ENCODE measurements at places on chromosomes 3 and 15. TPM values are rescaled to one million over a fixed set of nuclear protein-coding genes. Genes with fewer than 3 reads are reported as not detected.

Gene ALS2CL
- 0.11 TPM for polyA plus RNA-seq

Gene ISY1
- 23.3 TPM for polyA plus RNA-seq

Gene SPINK8
- not detected for polyA plus RNA-seq

Gene TGM5
- not detected for polyA plus RNA-seq

Gene CADM2
- 4.2 TPM for polyA plus RNA-seq

Gene TTC23
- 6.2 TPM for polyA plus RNA-seq

Gene RHOV
- 2.8 TPM for polyA plus RNA-seq

Gene IMPG2
- polyA plus RNA-seq = 5.2 TPM

Gene SLC6A20
- polyA plus RNA-seq = not detected

Gene IVD
- polyA plus RNA-seq = 36.1 TPM

Gene ESYT3
- 0.80 TPM for polyA plus RNA-seq

Gene ASTE1
- 2.0 TPM for polyA plus RNA-seq

Gene LRRC49
- 141 TPM for polyA plus RNA-seq

Gene LYZL4
- not detected for polyA plus RNA-seq

Gene WDR5B
- polyA plus RNA-seq = 6.9 TPM

Gene CX3CR1
- polyA plus RNA-seq = not detected

Gene SYNPR
- 2.0 TPM for polyA plus RNA-seq

Gene FSIP1
- 3.8 TPM for polyA plus RNA-seq

Gene ATP10A
- not detected for polyA plus RNA-seq

Gene ISL2
- not detected for polyA plus RNA-seq

Gene OR5K2
- polyA plus RNA-seq = not detected

Gene TEX55
- not detected for polyA plus RNA-seq

Gene CLDN16
- not detected for polyA plus RNA-seq

Gene APOD
- polyA plus RNA-seq = not detected

Gene LEKR1
- polyA plus RNA-seq = 0.14 TPM

Gene MEGF11
- polyA plus RNA-seq = 0.18 TPM

Gene SH2D7
- not detected for polyA plus RNA-seq

Gene IQCH
- polyA plus RNA-seq = 8.4 TPM

Gene TGM4
- not detected for polyA plus RNA-seq

Gene RARRES1
- not detected for polyA plus RNA-seq

Gene LIPC
- polyA plus RNA-seq = not detected

Gene SYNM
- polyA plus RNA-seq = 7.2 TPM

Gene P2RY14
- polyA plus RNA-seq = not detected

Gene CTXN2
- polyA plus RNA-seq = 0.69 TPM

Gene CPNE9
- polyA plus RNA-seq = 0.32 TPM

Gene ADGRG7
- not detected for polyA plus RNA-seq

Gene A4GNT
- not detected for polyA plus RNA-seq

Gene NMB
- polyA plus RNA-seq = 3.0 TPM

Gene CFAP20DC
- polyA plus RNA-seq = not detected

Gene ANKDD1A
- polyA plus RNA-seq = 7.0 TPM

Gene ANKRD34C
- polyA plus RNA-seq = not detected

Gene ARHGEF26
- polyA plus RNA-seq = 5.7 TPM

Gene AMOTL2
- 30.1 TPM for polyA plus RNA-seq

Gene SRGAP3
- 31.5 TPM for polyA plus RNA-seq

Gene CIDEC
- polyA plus RNA-seq = not detected

Gene BHLHE40
- polyA plus RNA-seq = not detected

Gene C3orf85
- polyA plus RNA-seq = not detected

Gene GOLGA6L10
- polyA plus RNA-seq = 7.9 TPM

All from neural cell (in vitro differentiated cells).